ENCODE measurements at places on chromosomes 4 and X.

DNA sequence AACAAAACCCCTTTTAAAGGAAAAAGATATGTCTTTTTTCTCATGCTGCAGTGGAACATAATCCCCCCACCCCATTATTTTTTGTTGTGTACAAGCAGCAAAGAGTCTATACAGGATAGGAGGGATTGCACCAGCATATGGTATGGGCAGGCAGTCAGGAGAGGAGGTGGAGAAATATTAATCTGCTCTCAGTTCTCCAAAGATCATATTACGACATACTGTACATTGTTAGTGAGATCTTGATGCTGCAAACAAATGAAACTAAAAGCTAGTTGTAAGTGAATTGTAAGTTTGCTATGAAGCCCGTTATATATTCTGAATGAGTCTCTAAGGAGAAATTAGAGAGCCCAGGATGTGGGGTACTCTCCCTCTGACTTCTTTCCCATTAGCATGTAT lies 75.3 kb downstream of the RAPGEF2 start:
- DNase-seq, result no peak

DNA sequence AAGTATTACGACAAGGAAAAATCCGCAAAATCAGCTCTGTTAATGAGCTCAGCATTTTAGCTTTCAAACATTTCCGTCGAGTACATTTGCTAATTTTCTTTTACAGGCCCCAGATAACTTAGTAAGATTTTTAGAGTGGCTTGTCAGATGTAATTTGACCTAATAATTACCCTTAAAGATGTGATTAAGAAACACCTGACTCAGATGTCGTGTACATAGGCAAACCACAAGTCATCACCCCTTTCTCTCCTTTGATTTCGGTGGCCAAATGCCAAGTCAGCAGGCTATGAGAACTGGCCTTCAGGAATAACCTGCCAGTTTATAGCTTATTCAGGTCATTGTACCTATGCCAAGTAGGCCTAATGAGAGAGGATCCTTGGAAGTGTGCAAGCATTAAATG lies 369.6 kb downstream of the PCDH7 start:
- DNase-seq, result no peak

DNA sequence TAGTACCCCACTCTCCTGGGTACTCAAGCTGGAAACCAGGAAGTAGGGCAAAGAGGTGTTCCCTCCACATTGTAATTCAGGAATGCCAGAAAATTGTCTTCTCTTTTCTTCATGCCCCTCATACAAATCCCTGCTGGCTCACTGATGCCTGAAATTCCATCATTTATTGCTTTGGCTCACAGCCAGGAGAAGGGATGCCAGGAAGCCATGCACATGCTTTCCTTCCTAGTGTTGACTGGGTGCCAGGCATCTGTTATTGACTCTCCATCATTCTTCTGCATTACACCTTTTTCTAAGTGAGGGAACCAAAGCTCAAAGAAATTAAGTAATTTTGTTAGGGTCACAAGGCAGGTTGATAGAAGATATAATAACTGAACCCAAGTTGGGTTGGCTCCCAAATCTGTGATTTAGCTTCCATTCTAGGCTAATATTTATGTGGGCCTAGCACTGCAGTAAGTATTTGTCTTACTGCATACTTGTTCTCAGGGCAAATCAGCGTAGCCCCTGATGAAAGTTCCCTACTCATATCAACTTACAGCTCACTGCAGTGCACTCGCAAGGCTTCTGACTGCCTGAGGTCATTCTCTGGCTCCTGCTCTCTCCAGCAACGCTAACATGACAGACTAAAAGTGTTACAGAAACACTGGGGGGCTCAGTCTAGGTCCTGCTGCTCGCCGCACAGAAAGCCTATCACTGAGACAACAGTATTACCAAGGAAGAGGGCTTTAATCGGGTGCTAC lies 89.0 kb downstream of the TRAPPC11 start:
- no peak for DNase-seq

- no peak for DNase-seq
Measured at GRCh38 chrX:119015407-119016237, 41.2 kb downstream of the LONRF3 start.

GRCh38 chrX:80537096-80537495 lies 116.8 kb downstream of the TENT5D start:
- no peak for DNase-seq

DNA sequence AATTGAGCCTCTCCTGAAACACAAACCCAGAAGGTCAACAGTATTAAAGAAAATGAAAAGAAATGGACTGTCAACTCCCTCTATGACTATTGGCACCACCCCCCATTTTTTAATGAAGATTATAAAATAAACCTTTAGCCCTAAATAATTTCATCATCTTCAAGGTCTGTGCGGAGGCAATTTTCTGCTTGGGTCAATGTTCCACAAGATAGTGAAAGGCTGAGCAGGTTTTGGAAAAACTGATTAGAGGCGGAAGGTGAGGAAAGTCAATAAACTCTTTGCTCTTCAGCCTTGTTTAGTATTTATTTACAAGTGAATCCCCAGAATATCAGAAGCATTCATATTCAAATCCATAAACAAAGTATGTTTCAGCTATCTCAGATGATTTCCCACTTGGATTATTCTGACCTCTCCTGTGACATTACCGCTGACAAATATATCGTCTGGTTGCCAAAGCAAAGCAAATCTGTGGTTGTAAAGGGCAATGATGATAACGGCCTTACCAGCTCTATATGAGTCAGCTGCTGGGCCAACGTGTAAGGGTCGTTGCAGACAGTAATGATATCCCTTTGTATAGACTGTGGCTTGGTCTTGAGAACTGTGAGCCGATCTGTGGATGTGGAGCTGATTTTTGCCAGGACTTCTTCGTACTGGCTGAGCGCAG lies 24.0 kb downstream of the RASGEF1B start:
- no peak for DNase-seq
